ENCODE measurements at places on chromosomes 12 and 14.

- DNase-seq: no peak
Observed at GRCh38 chr14:97311411-97311810, 514.2 kb downstream of the VRK1 start.

DNA sequence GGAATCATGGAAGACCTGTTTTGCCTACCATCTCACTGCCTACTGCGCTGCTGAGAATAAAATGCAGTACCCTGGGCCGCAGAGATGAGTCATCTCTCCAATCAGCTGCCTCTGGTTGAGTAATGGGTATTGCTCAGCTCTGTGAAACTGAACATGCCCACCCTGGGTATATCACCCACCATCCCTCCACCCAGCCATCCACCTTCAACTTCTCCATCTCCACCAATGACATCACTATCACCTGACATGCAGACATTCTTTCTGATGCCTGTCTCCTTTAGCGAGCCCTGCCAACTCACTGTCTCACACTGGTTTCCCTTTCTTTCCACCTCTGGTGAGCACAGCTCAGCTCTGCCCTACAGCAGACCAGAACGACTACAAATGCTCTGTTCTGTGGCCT is 33.6 kb downstream of the E2F7 start:
- no peak for DNase-seq

DNA sequence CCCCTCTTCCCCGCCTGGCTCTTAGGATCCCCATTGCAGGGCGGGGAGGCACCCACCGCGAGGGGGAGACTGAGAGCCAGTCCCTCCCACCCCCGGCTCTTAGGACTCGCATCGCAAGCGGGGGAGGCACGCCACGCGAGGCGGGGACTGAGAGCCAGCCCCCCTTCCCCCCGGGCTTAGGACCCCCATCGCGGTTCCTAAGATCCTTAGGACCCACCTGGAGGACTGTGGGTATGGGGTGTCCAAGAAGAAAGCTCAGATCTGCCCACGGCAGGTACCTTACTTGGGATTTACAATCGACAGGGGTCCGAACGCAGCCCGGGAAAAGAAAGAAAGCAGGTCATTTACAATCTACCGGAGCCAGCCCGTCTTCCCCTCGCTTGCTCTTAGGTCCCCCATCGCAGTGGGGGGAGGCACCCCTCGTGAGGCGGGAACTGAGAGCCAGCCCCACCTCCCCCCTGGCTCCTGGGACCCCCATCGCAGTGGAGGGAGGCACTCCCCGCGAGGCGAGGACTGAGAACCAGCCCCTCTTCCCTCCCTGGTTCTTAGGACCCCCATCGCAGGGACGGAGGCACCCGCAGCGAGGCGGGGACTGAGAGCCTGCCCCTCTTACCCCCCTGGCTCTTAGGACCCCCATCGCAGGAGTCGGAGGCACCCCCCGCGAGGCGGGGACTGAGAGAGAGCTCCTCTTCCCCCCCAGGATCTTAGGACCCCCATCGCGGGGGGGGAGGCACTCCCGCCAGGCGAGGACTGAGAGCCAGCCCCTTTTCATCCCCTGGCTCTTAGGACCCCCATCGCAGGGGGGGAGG is 43.7 kb downstream of the DDX11 start:
- peak; percentile 79 for DNase-seq

GRCh38 chr12:68612202-68612601 is 1.5 kb downstream of the RAP1B start:
- DNase-seq: no peak

GRCh38 chr12:132575661-132576060 is 34.7 kb downstream of the LRCOL1 start:
- no peak for DNase-seq

DNA sequence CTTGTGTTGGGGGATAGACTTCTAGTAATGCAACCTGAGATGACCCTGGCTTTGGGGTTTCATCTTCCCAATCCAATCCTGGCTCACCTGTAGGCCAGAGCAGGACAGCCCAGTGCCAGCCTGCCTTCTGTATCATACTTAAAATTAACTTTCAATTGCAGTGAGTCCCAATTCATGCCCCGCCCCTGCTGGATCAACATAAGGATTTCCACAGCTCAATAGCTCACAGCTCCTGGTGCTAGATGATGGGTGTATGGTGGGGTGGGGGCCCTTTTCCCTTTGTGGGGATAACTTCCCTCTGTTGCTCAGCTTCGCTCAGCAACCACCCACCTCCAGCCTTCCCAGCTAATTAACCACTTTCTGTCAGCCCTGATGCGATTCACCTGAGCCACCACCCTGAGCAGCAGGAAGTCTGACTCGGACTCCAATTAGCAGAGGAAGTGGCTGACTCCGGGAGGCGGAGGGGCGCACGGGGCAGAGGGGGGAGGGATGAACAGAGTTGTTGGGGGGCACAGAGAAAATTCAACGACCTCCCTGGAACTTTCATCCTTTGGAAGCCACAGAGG is 24.3 kb upstream of the CHGA start:
- DNase-seq: no peak

DNA sequence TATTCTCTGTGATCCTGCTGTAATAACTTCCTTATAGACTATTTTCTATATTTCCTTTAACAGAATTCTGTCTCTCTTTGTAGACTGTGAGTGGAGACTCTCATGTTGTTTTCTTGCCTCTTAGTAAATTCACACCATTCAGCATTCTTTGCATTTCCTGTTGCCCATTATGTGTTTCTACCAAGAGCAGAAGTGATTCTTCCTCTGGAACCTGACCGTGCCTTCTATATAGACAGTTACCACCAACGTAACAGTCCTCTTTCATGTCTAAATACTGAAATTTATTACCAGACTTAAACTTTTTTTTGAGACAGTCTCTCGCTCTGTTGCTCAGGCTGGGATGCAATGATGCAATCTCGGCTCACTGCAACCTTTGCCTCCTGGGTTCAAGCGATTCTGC is 31.1 kb downstream of the METAP2 start:
- DNase-seq: no peak

GRCh38 chr14:95796788-95797187 is 79.8 kb upstream of the TUNAR start:
- no peak for DNase-seq

DNA sequence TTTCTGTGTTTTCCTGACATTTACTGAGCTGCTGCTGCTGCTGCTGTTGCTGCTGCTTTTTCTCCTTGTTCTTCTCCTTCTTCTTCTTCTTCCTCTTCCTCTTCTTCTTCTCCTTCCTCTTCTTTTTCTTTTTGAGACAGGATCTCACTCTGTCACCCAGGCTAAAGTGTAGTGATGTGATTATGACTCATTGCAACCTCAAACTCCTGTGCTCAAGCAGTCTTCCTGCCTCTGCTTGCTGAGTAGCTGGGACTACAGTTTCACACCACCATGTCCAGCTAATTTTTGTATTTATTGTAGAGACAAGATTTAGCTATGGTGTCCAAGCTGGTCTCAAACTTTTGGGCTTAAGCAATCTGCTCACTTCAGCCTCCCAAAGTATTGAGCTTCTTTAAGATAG is 95.8 kb downstream of the TMTC3 start:
- no peak for DNase-seq

- DNase-seq: no peak
Observed at GRCh38 chr14:70744641-70745040, 64.7 kb downstream of the MAP3K9 start.

- DNase-seq: no peak
Observed at GRCh38 chr14:101791919-101792572, 30.5 kb downstream of the PPP2R5C start.

GRCh38 chr14:30872602-30873001 is 1.8 kb upstream of the COCH start:
- DNase-seq: no peak

Measured in D341Med (cell line).